ENCODE measurements at places on chromosomes 1 and 21. TPM values are rescaled to one million over a fixed set of nuclear protein-coding genes. Genes with fewer than 3 reads are reported as not detected.

The PARK7 gene
- total RNA-seq: 417 TPM

The DPYD gene
- 34.8 TPM for total RNA-seq

The GPR3 gene
- 1.1 TPM for total RNA-seq

The PLA2G2C gene
- 0.17 TPM for total RNA-seq

The PLD5 gene
- total RNA-seq: not detected

The VHLL gene
- total RNA-seq: not detected

The ALX3 gene
- total RNA-seq: not detected

The SPATA1 gene
- total RNA-seq: 3.0 TPM

The WNT3A gene
- not detected for total RNA-seq

Measured in natural killer cell treated with Interleukin-12 subunit alpha and Interleukin-12 subunit beta and Interleukin-15 and Interleukin-18, amount 100 ng/mL, for 72 hours (primary cell).